CD8-positive, alpha-beta memory T cell (primary cell): ENCODE measurements at places on chromosomes 3 and 15. TPM values are rescaled to one million over a fixed set of nuclear protein-coding genes. Genes with fewer than 3 reads are reported as not detected.

CD86 gene
- total RNA-seq = 0.95 TPM

ITIH1 gene
- not detected for total RNA-seq

DNA sequence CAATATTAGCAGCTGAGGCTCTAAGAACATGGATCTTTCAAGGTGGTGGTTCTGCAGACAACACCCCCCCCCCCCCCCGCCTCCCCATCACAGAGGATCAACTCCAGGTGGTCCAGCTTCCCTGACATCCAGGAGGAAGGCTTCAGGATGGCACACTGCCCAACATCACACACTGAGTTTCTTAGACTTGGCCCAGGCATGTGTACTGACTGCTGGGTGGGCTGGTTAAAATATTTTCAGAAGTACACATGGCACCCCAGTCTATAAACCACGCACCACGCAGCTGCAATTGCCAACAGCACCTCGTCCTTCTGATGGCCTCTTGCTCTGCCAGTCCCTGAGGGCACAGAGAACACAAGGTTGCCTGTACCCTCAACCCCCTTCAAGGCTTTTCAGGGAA, 22.1 kb downstream of the SRPRB start:
- DNase-seq = no peak

GRCh38 chr3:73234354-73235014, 173.0 kb downstream of the EBLN2 start:
- no peak for DNase-seq

DNA sequence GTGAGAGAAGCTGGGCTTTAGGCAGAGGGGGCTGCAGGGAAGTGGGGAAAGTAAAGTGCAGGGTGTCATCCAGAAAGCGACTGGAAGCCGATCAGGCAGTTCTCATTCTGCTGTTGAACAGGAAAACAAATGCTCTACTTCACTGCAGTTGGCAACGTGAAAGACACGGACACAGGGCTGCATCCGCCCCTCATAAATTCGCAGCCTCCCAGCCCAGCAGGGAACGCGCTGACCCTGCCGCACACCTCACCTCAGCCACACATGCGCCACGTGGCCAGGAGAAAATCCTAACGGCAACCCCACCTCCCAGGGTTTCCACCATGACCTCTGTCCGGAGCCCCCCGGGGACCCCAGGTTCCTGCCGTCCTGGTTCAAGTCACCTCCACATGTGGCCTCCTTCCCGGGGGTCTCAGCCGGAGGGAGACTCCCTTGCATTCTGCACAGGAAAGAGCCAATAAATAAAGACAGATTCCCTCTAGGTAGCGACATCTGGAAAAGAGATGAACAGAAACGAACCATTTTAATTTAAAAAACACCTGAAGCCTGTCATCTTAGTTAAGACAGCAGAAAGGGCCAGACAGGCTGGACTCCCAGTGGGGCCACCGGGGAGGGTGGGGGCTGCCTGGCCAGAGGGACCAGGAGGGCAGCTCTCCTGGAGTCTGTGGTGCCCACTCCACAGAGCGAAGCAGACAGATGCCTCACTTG, 118.7 kb downstream of the TMEM266 start:
- no peak for DNase-seq

DNA sequence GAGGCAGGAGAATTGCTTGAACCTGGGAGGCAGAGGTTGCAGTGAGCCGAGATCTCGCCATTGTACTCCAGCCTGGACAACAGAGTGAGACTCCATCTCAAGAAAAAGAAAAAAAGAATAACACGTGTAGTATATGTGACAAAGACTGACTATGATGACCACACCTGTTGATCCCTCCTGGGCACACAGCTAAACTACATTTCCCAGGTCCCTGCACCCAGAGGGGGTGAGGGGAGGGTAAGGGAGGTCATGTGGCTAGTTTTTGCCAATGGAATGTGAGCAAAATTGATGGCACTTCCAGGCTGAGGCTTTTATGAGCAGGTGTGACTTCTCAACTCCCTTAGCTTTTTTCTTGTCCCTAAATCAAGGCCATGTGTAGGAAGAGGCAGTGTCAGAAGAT, 58.2 kb downstream of the KLHL6 start:
- DNase-seq = no peak

GRCh38 chr3:12768579-12769527, 9.8 kb upstream of the TMEM40 start:
- DNase-seq = no peak
